ENCODE measurements at places on chromosomes 13 and 19. TPM values are rescaled to one million over a fixed set of nuclear protein-coding genes. Genes with fewer than 3 reads are reported as not detected.

FAM216B gene
- total RNA-seq = not detected

FFAR2 gene
- not detected for total RNA-seq

ZIC5 gene
- 0.71 TPM for total RNA-seq

DNA sequence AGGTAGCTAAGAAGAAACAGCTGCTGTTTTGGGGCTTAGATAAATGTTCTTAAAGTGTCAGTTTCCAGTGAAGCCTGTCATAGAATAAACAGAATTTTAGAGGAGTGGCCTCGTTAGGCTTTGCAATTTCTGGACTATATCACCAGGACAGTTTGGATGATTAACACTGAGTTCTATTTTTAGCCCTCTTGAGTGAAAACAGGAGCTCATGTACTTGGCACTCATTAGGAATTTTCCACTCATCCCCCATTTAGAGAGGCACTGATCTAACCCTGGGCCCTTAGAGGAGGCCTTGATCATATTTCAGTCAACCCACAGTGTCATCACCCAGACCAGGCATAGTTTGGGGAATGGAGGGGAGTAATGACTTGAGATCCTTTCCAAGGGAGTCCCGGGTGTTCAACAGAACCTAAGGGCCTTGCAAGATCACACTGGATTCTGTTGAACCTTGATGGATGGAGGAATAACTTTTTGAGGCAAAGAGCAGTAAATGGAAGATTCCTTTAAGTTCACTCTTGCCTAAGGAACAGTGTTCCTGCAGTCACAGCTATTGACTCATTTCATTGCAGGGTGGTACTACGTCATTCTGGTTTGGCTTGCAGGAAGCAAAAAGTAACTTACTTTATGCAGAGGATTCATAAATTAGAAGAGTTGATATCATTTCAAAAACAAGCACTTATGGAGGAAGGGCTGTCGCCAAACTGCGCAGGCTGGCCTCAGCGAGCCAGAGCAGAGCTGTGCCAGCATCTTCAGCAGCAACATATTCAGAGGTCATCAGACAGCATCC, 160.2 kb downstream of the SLC7A1 start:
- no peaks in the 10 kb centered on the region for H3K36me3 ChIP-seq
- H3K27ac ChIP-seq = no peak overlapping the region
- DNase-seq = no peak
- no peak overlapping the region for H3K4me3 ChIP-seq
- H3K4me1 ChIP-seq = no peaks in the 10 kb centered on the region
- peaks cover 57% of the 10 kb centered on the region for H3K27me3 ChIP-seq

LENG9 gene
- total RNA-seq = 14.7 TPM

TFDP1 gene
- total RNA-seq = 31.4 TPM

DNA sequence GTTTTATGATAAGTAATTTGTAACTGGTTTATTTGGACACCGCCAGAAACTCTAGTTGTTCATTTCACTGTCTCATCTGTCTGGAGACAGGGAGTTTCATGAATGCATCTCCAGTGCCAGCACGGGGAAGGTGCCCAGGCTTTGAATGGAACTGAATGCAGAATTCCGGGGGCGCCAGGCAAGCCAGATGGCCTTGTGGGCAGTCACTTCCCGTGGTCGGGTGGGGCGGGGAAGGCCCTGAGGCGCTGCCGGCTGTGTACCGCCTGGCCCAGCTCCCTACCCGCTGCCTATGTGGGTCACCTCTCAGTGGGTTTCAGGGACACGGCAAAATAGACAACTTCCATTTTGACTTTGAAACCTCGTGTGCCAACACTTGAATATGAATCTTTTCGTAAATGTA, 28.8 kb upstream of the MCF2L start:
- no peak overlapping the region for H3K4me3 ChIP-seq
- no peaks in the 10 kb centered on the region for H3K36me3 ChIP-seq

ZNF880 gene
- total RNA-seq = not detected

C19orf85 gene
- not detected for total RNA-seq

BEST2 gene
- total RNA-seq = not detected

TEX26 gene
- total RNA-seq = not detected

DNA sequence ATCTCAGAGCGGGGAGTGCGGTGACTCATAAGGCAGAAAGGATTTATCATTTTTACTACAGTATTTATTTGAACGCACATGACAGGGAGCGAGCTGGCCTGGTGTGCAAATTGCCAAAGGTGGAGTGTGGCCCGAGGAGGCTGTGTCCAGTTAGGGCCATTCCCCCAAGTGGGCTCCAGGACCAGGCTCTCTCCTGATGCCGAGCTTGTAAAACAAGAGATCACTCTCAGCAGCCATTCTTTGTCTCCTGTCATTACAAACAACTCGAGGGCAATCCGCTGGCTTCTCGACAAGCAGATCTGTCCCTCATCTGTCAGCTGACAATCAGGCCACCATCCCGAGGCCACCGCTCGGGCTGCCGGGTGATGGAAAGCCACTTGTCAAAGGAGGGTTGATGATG, 418.9 kb downstream of the ZNF536 start:
- H3K27me3 ChIP-seq = no peaks in the 10 kb centered on the region
- no peaks in the 10 kb centered on the region for H3K36me3 ChIP-seq
- H3K4me1 ChIP-seq = no peaks in the 10 kb centered on the region
- no peak overlapping the region for H3K27ac ChIP-seq
- H3K4me3 ChIP-seq = no peak overlapping the region

GRCh38 chr13:35378939-35379338, 97.5 kb downstream of the MAB21L1 start:
- H3K27ac ChIP-seq = no peak overlapping the region
- H3K36me3 ChIP-seq = no peaks in the 10 kb centered on the region
- no peak for DNase-seq
- H3K4me3 ChIP-seq = no peak overlapping the region

C13orf42 gene
- total RNA-seq = not detected

- no peaks in the 10 kb centered on the region for H3K27me3 ChIP-seq
- no peak overlapping the region for H3K27ac ChIP-seq
- no peak for DNase-seq
- H3K4me3 ChIP-seq = no peak overlapping the region
- no peaks in the 10 kb centered on the region for H3K4me1 ChIP-seq
These were observed 29.8 kb upstream of the ZNF675 start for GRCh38 chr19:23716792-23717191.

SRRM5 gene
- total RNA-seq = 1.9 TPM

DNA sequence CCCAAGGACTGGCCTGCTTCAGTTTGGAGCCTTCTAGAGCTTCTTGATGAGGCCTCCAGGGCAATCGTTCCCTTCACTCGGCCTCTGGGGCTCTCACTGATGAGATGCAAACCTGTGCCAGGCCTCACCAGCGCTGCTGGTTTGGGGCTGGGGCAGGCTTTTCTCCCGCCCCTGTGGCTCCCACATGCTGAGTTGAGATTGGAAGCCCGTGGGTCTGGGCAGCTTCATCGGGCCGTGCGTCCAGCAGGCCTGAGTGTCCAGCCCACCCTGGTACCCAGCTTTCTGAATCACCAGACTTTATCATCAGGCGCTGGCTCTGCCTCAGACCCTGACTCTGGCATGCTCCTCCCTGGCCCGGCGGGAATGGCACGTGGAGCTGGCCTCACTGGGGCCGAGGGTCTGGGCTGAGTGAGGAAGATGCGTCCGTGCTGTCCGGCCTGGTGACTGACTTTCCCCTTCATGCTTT, 4.3 kb downstream of the CALM3 start:
- no peak overlapping the region for H3K27ac ChIP-seq
- no peak overlapping the region for H3K4me3 ChIP-seq
- no peaks in the 10 kb centered on the region for H3K27me3 ChIP-seq
- DNase-seq = no peak
- H3K4me1 ChIP-seq = peaks cover 18% of the 10 kb centered on the region

- H3K4me1 ChIP-seq = peaks cover 12% of the 10 kb centered on the region
- no peak overlapping the region for H3K4me3 ChIP-seq
- H3K27me3 ChIP-seq = no peaks in the 10 kb centered on the region
- H3K36me3 ChIP-seq = peaks cover 15% of the 10 kb centered on the region
These were observed 100.4 kb downstream of the STK24 start for GRCh38 chr13:98476538-98476966.

DNA sequence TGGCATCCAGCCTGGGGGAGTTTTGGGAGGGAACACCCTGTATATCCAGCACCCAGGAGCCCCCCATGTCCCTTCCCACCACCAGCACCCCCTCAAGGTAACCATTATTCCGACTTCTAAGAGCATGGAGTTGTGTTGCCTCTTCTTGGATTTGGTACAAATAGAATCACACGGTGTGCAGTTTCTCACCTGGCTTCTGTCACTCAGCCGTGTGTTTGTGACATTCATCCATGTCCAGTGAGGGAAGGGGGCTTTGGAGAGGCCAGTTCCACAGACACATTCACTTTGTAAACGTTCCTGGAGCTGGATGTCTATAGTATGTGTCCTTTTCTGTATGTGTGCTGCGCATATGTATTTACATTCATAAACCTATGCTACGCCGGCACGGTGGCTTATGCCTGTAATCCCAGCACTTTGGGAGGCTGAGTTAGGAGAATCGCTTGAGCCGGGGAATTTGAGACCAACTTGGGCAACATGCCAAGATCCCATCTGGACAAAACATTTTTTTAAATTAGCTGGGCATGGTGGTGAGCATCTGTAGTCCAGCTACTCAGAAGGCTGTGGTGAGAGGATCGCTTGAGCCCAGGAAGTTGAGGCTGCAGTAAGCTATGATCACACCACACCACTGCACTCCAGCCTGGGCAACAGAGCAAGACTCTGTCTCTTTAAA, 36.6 kb downstream of the MYH14 start:
- H3K27me3 ChIP-seq = no peaks in the 10 kb centered on the region
- peaks cover 54% of the 10 kb centered on the region for H3K36me3 ChIP-seq
- no peak overlapping the region for H3K4me3 ChIP-seq
- no peak for DNase-seq
- no peak overlapping the region for H3K27ac ChIP-seq

DNA sequence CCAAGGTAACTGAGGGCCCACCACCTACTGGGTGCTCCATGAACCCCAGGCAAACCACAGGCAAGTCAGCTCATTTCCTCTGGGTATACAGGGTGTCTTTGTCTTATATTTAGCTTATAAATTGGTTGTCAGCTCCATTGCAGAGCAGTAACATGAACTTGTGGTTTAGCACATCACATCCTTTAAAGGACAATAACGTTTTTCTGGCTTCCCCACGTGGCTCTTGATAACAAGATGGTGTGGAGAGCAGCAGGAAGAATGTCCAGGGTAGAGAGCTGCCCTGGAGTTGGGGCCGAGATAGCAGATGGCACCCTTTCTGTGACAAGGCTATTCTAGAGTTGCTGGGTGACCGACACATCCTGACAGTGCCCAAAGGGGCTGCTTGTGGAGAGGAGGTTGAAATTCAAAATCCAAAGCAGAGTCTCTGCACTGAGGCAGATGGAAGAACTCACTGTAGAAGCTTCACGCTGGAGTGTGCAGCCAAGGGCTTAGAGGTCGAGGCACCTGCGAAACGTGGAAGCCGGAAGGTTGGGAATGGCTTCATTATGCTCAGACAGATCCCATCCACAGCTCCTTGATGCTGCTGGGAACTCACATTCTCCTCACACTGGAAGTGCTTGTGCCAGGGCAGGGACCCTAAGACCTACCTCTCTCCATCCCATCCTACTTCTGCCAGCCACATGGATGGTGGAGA, 133.0 kb upstream of the FRY start:
- no peak overlapping the region for H3K27ac ChIP-seq
- no peaks in the 10 kb centered on the region for H3K4me1 ChIP-seq
- no peak overlapping the region for H3K4me3 ChIP-seq
- H3K27me3 ChIP-seq = no peaks in the 10 kb centered on the region
- H3K36me3 ChIP-seq = no peaks in the 10 kb centered on the region
- DNase-seq = no peak

Measured in Calu3 (cell line).